ENCODE measurements at places on chromosomes 11 and 22. TPM values are rescaled to one million over a fixed set of nuclear protein-coding genes. Genes with fewer than 3 reads are reported as not detected.

DNA sequence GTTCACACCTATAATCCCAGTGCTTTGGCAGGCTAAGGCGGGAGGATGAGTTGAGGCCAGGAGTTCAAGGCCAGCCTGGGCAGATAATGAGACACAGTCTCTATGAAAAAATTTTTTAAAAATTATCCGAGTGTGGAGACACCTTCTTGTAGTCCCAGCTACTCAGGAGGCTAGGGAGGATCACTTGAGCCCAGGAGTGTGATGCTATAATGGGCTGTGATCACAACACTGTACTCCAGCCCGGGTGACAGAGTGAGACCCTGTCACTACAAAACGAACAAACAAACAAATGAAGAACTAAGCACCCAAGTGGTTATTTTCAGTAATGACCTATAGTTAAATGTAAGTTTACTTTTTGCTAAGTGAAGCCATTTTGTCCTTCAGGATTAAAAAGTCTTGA, 32.3 kb downstream of the ANO5 start:
- no peaks in the 10 kb centered on the region for H3K36me3 ChIP-seq
- H3K27me3 ChIP-seq: no peaks in the 10 kb centered on the region
- H3K27ac ChIP-seq: no peak overlapping the region
- no peaks in the 10 kb centered on the region for H3K4me1 ChIP-seq
- DNase-seq: no peak
- no peak overlapping the region for H3K4me3 ChIP-seq

DNA sequence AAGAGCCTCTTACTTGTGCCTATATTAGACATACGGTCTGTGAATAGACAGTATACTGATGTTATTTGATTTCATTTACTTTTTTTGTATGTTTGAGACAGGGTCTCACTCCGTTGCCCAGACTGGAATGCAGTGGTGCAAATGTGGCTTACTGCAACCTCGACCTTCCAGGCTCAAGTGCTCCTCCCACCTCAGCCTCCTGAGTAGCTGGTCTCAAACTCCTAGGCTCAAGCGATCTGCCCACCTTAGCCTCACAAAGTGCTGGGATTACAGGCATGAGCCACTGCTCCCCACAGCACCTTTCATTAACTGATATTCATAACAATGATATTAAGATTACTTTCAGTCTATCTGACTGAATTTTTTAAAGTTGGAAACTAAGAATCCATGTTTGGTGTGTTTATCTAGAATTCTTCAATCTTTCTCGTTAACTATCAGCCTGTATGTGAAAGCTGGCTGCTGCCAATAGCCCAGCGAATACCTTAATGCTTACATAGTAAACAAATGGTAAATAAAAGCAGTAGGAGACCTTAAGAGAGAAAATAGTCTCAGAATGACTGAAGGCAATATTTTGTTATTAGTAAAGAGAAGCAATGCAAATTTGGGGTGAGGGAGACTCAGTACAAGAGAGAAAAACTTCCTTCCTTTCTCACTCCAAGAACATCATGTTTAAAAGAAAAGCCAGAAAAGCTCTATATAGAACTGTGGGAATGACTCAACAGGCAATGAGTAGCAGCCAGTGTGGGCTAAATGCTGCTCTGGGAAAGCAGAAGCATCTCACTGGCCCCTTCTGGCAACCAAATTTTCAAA, 101.9 kb downstream of the MRTFA start:
- peaks cover 23% of the 10 kb centered on the region for H3K4me1 ChIP-seq
- peak overlapping the region; percentile 80 for H3K27ac ChIP-seq
- peaks cover 10% of the 10 kb centered on the region for H3K36me3 ChIP-seq
- peak overlapping the region; percentile 74 for H3K4me3 ChIP-seq

GRCh38 chr11:93054881-93055280, 85.4 kb downstream of the MTNR1B start:
- H3K4me3 ChIP-seq: no peak overlapping the region
- H3K4me1 ChIP-seq: peaks cover 18% of the 10 kb centered on the region
- no peak for DNase-seq
- H3K27me3 ChIP-seq: no peaks in the 10 kb centered on the region
- no peak overlapping the region for H3K27ac ChIP-seq

LRRC10B gene
- 2.8 TPM for total RNA-seq

BEST1 gene
- total RNA-seq: 0.96 TPM
